Activated B cell treated with CpG ODN at 0.5 μM for 24 hours (primary cell): ENCODE measurements at places on chromosomes 11 and 22.

GRCh38 chr11:10692531-10693115, 932 bp downstream of the IRAG1 start:
- no peaks in the 10 kb centered on the region for H3K36me3 ChIP-seq
- H3K27ac ChIP-seq = no peak overlapping the region
- peaks cover 18% of the 10 kb centered on the region for H3K4me1 ChIP-seq
- DNase-seq = no peak
- no peak overlapping the region for H3K4me3 ChIP-seq
- H3K27me3 ChIP-seq = no peaks in the 10 kb centered on the region

- peaks cover 86% of the 10 kb centered on the region for H3K36me3 ChIP-seq
- H3K4me3 ChIP-seq = no peak overlapping the region
- H3K4me1 ChIP-seq = peaks cover 8% of the 10 kb centered on the region
These were observed 54.3 kb upstream of the TNRC6B start for GRCh38 chr22:40123387-40123786.

GRCh38 chr11:9799886-9800285, 136.0 kb downstream of the SWAP70 start:
- H3K27me3 ChIP-seq = no peaks in the 10 kb centered on the region
- H3K36me3 ChIP-seq = peaks cover 7% of the 10 kb centered on the region
- H3K27ac ChIP-seq = no peak overlapping the region
- peaks cover 2% of the 10 kb centered on the region for H3K4me1 ChIP-seq

DNA sequence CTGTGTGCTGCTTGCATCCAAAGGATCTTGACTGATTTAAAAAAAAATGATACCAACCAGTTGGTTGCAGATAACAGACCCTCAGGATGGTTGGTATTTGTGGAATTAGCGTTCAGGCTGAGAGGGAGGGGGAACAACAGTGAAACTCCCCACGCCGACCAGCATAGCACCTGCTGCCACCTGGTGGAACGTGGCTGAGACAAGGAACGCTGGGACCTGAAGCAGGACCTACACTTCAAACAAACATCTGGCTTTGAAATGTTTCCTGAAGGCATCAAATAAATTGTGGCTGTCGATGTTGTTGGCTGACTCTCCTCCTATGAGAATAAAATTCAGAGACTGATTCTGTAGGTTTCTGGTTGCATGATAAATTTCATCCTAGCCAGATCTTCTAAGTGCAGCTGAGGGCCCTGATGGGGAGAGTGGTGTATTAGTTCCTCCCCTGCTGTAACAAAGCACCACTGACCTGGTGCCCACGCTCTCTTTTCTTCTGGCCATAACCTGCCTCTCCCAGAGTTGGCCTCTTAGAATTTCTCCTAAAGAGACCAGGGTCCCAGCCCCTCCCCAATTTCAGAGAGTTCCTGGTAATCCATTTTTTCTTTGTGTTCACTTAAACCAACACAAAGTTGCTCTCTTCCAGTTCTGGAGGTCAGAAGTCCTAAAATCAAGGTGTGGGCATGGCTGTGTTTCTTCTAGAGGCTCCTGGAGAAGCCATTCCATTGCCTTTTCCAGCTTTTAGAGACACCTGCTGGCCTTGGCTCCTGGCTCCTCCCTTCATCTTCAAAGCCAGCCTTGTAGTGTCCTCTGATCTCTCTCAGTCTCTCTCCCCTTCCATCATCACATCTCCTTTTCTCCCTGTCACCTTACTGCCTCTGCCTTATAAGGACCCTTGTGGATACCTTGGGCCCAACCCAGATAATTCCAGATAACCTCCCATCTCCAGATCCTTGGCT, 17.3 kb downstream of the APOL2 start:
- H3K27me3 ChIP-seq = peaks cover 5% of the 10 kb centered on the region
- peaks cover 3% of the 10 kb centered on the region for H3K4me1 ChIP-seq
- no peak overlapping the region for H3K27ac ChIP-seq

GRCh38 chr22:27144321-27144720, 486.9 kb downstream of the MIAT start:
- no peak overlapping the region for H3K4me3 ChIP-seq
- peaks cover 2% of the 10 kb centered on the region for H3K27me3 ChIP-seq
- H3K36me3 ChIP-seq = no peaks in the 10 kb centered on the region
- H3K4me1 ChIP-seq = no peaks in the 10 kb centered on the region

DNA sequence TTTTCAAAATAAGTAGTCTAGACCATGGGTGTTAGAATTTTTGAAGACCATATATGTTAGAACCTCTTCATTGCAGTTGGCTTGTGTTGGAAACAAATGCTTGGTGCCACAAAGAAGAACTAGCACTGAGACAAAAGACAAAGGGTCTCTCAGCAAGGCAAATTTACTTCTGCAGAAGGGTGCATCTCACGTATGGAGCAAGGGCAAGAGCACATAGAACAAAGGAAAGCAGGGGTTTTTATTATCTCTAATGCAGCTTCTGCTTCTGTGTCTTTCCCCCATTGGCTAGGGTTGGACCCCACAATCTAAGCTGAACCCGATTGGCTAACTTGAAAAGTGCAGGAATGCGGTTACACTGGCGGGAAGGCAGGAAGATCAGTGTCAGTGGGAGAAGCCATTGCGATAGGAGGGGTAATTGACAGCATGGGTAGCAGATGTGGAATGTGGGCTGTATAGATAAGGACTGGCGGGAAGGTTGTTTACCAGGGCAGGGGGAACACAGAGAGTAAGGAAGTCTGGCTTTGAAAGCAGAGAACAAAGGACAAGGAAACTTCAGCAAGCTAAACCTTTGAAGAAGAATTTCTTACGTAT, 9.2 kb upstream of the RBMXL2 start:
- H3K4me3 ChIP-seq = no peak overlapping the region
- H3K4me1 ChIP-seq = no peaks in the 10 kb centered on the region
- H3K36me3 ChIP-seq = no peaks in the 10 kb centered on the region
- H3K27me3 ChIP-seq = peaks cover 5% of the 10 kb centered on the region
